IPS-NIHi11 (cell line): ENCODE measurements at places on chromosomes 4 and X.

- no peak for DNase-seq
These were observed 31.2 kb upstream of the RAB40A start for GRCh38 chrX:103550415-103551051.

DNA sequence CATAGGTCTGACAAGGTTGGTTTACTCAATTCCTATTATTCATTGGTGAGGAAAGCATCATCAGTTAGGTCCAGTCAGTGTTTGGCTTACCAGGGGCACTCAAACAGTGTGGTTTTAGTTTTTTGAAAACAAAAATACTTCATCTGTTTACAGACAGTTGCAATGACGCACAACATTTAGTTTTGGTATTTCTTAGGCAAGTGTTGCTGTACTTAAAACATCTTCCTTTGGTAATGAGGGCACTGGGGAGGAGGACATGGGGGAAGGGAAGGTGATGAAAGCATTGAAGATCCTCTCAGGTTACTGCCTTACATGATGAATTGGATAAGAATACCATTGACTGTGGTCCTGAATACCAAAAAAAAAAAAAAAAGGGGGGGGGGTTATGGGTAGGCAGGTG is 93.7 kb upstream of the MAOA start:
- DNase-seq = no peak

- no peak for DNase-seq
These were observed 315.4 kb downstream of the DCAF12L2 start for GRCh38 chrX:125850693-125851092.

DNA sequence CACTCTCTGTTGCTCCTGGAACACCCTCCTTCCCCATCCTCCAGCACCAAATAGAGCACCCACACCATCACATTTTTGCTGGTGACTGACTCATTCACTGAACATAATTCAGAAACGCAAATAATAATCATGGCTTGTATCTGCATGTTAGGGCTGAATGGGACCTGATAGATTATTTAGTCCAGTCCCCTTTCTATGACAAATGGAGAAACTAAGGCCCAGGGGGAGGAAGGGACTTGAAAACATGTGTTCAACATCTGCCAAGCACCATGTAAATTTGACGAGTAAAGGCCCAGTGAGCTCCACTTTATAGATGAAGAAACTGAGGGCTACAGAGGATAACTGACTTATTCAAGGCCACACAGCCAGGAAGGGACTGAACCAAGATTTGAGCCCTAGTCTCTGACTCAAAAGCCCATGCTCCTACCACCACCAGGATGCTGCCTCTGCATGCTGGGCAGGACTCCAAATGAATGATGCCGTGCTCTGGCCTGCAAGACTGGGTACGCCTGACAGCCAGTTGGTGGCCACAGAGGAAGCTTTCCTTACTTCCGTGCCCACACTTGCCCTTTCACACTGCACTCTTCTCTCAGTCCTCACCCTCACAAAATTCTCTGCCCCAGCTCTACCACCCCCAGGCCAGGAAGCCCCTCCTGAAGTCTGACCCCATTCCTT is 133.3 kb upstream of the PJA1 start:
- DNase-seq = no peak

DNA sequence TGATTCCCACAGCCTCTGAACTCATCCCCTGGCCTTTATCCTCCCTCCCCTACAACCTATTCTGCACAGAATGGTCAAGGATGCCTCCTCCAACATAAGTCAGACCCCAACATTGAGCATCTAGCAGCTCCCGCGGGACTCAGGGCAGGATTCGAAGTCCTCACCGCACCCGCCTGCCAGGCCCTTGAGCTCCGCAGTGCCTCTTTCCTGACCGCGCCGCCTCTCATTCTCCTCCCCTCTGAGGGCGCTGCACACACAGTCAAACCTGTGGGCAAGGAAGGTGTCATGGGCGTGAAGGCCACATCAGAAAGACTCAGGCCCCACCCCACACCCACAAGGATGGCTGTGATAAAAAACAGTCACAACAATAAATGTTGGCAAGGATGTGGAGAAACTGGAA is 84.1 kb downstream of the CPZ start:
- no peak for DNase-seq

GRCh38 chrX:79170476-79171035 is 26.1 kb downstream of the GPR174 start:
- no peak for DNase-seq

DNA sequence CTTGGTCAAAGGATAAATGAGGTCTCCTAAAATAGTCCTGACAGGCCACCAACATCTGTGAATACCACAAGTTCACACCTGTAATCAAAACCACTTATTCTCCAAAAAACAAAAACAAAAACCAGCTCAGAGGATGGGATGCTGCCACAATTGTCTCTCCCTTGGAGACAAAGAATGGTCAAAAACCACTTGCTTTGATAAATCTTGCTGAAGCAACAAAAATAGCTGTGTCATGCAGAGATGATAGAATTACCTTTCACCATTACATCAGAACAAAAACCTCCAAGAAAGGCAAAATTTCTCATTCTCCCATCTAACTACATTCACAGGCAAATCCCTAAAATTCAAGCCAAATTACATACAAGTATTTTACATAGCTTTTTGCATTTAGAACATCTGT is 180.4 kb downstream of the MAML3 start:
- no peak for DNase-seq

- DNase-seq = peak; percentile 73
These were observed 35.3 kb downstream of the FRMD7 start for GRCh38 chrX:132092439-132093065.

- no peak for DNase-seq
These were observed 19.0 kb upstream of the SYTL4 start for GRCh38 chrX:100750883-100751282.
